ENCODE measurements at places on chromosomes 2 and 18. TPM values are rescaled to one million over a fixed set of nuclear protein-coding genes. Genes with fewer than 3 reads are reported as not detected.

NAT8 gene
- total RNA-seq = not detected

LIMS2 gene
- 15.6 TPM for total RNA-seq

ARID5A gene
- 20.5 TPM for total RNA-seq

NMUR1 gene
- not detected for total RNA-seq

QPCT gene
- 28.8 TPM for total RNA-seq

TTC27 gene
- 16.2 TPM for total RNA-seq

GNLY gene
- total RNA-seq = not detected

SCN2A gene
- 0.06 TPM for total RNA-seq

DYNAP gene
- not detected for total RNA-seq

CD226 gene
- under 0.01 TPM for total RNA-seq

HOXD9 gene
- 7.6 TPM for total RNA-seq

HOXD13 gene
- not detected for total RNA-seq

KCNS3 gene
- 13.0 TPM for total RNA-seq

C2orf80 gene
- not detected for total RNA-seq

TEX44 gene
- not detected for total RNA-seq

LIPG gene
- 123 TPM for total RNA-seq

MARCO gene
- not detected for total RNA-seq

ADAM23 gene
- 5.8 TPM for total RNA-seq

GPBAR1 gene
- 0.35 TPM for total RNA-seq

LINC00305 gene
- total RNA-seq = 2.6 TPM

FZD7 gene
- 10.5 TPM for total RNA-seq

MYCN gene
- 1.8 TPM for total RNA-seq

Measured in glomerular endothelial cell (primary cell).